MM.1S (cell line): ENCODE measurements at places on chromosomes 7 and 10.

DNA sequence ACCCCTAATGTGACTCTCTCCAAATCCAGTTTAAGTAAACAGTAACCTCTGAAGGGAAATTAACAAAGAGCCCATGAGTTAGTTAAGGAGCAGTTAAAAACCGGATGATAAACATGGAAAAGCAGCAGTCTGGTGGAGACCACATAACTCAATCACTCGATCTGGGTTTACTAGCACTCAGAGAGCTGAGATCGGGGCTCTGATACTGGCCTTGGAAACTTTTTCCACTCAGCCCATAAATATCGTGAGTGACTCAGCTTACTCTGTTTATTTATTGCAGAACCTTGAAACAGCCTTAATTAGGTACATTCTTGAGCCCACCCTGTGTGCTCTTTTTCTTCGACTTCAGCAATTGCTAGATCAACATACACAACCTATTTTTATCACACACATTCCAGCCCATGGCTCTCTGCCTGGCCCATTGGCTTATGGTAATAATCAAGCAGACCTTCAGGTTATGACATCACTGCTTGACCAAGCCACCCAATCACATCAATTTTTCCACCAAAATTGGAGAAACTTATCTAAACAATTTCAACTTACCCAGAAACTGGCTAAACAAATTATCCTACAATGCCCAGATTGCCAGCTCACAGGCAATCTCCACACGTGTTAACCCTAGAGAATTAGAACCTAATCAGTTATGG, 82.2 kb upstream of the GPR22 start:
- no peak for DNase-seq
- no peaks in the 10 kb centered on the region for H3K4me1 ChIP-seq
- no peak overlapping the region for H3K4me3 ChIP-seq
- no peak overlapping the region for H3K27ac ChIP-seq
- H3K36me3 ChIP-seq = no peaks in the 10 kb centered on the region
- no peaks in the 10 kb centered on the region for H3K27me3 ChIP-seq

DNA sequence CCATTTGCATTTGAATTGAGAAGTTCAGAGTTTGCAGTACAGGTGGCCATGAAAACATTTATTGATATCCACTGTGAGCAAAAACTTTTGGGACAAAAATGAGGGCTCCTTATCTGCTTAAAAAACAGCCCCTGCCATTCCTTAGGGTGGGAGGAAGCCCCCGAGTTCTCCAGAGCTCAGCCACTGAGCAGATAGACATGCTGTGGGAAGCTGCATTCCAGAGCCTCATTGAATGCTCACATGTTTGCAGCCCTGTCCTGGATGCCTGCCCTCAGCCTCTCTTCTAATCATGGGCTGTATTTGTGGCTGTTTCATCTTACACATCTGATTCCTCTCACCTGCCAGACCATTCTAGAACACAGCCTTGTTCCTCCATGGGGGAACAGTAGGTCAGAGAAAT, 33.3 kb downstream of the PLPP4 start:
- peaks cover 9% of the 10 kb centered on the region for H3K4me1 ChIP-seq
- no peaks in the 10 kb centered on the region for H3K36me3 ChIP-seq
- no peak for DNase-seq
- no peak overlapping the region for H3K4me3 ChIP-seq

GRCh38 chr10:33520223-33520622, 185.8 kb upstream of the NRP1 start:
- H3K27me3 ChIP-seq = no peaks in the 10 kb centered on the region
- H3K4me1 ChIP-seq = no peaks in the 10 kb centered on the region
- no peak overlapping the region for H3K27ac ChIP-seq
- H3K36me3 ChIP-seq = no peaks in the 10 kb centered on the region
- no peak for DNase-seq
- H3K4me3 ChIP-seq = no peak overlapping the region

DNA sequence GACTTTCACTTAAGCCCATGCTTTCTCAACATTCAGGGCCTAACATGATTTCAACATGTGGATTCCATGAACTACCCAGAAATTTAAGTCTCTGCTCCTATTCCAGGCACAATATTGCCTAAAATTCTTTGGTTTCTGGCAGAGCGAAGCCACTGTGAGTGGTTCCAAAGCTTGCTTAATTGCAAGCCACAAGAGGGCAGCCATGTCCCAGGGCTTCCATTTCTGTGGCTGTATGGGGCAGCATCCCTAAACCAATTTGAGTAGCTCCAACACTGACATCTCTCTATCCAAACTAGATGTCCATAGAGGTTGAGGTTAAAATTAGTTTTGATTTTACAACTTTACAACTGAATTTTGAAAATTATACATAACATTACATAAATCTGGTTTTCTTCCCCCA, 56.3 kb upstream of the MDFIC start:
- H3K27me3 ChIP-seq = no peaks in the 10 kb centered on the region
- H3K36me3 ChIP-seq = no peaks in the 10 kb centered on the region
- no peaks in the 10 kb centered on the region for H3K4me1 ChIP-seq
- no peak overlapping the region for H3K27ac ChIP-seq
- DNase-seq = peak; percentile 73
- H3K4me3 ChIP-seq = no peak overlapping the region

DNA sequence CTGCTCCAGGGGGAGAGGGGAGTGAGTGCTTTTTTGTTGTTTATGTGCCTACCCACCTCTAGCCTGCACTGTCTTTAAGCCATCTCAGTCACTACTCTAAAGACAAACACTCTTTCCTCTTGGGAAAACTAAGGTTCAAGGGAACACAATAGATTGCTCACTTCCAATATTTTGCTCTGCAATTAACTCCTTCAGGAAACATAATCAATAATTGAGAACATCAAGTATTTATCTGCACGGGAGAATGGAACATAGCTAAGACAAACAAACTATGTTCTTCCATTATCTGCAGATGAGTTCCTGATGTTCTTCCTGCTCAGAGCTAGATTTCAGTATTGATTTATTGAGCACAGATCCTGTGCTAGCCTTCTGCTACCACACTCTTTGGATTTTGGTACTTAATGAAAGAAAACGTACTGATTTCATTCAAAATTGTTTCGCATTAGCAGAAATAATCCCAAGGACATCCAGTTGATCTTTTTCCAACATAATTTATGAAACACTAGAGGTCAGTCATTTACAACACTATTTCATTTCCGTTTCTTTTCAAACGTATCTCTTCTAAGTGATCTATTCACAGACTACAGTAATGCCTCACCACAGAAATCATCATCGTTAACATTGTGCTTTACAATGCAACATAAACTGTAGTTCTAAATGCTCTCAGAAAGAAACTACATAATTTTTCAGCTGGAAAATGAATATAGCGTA, 8.3 kb downstream of the NEBL start:
- H3K27ac ChIP-seq = no peak overlapping the region
- H3K4me1 ChIP-seq = peaks cover 6% of the 10 kb centered on the region
- H3K27me3 ChIP-seq = no peaks in the 10 kb centered on the region
- DNase-seq = no peak
- no peak overlapping the region for H3K4me3 ChIP-seq

GRCh38 chr7:124577256-124577655, 188.3 kb downstream of the GPR37 start:
- no peak overlapping the region for H3K27ac ChIP-seq
- no peak overlapping the region for H3K4me3 ChIP-seq
- DNase-seq = no peak

GRCh38 chr10:131242007-131242406, 69.5 kb downstream of the TCERG1L start:
- no peak overlapping the region for H3K27ac ChIP-seq
- H3K4me3 ChIP-seq = no peak overlapping the region
- no peak for DNase-seq
- no peaks in the 10 kb centered on the region for H3K36me3 ChIP-seq
- no peaks in the 10 kb centered on the region for H3K4me1 ChIP-seq

DNA sequence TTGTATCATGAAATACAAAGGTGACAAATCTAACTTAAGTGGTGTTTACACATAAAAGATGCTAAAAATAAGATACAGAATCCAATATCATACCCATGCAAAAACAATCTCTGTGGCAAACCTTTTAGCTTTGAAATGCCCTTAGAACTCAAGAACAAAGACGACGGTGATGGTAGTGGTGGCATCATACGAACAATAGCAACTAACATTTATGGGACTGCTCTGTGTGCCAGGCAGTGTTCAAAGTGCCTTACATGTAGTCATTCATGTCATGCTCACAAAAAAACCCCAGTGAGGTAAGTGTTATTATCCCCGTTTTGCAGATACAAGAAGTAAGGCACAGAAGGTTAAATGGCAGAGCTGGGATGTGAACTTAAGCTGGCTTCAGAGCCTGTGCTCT, 563.9 kb downstream of the PARD3 start:
- DNase-seq = no peak
- H3K27ac ChIP-seq = no peak overlapping the region
- no peaks in the 10 kb centered on the region for H3K4me1 ChIP-seq
- H3K4me3 ChIP-seq = no peak overlapping the region
- H3K27me3 ChIP-seq = no peaks in the 10 kb centered on the region

DNA sequence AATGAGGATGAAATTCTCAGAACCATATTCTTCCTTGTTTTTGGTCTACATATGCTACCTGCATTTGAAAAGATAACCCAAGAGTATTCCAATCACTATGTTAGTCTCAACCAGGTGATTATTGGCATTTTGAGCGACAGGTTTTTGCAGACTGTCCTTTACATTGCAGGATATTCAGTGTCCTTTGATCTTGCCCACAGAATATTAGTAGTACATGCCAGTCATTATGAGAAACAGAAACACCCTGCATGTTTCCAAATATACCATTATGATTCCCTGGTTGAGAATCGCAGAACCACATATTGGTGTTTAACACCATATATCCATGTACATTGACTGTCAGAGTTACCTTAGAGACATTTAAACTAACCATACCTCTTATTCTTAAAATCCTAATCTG, 30.6 kb downstream of the TMEM243 start:
- H3K27me3 ChIP-seq = no peaks in the 10 kb centered on the region
- DNase-seq = no peak
- H3K4me3 ChIP-seq = no peak overlapping the region
- H3K36me3 ChIP-seq = no peaks in the 10 kb centered on the region; the same call in 1 of the 2 replicates
- H3K4me1 ChIP-seq = no peaks in the 10 kb centered on the region
- H3K27ac ChIP-seq = no peak overlapping the region

DNA sequence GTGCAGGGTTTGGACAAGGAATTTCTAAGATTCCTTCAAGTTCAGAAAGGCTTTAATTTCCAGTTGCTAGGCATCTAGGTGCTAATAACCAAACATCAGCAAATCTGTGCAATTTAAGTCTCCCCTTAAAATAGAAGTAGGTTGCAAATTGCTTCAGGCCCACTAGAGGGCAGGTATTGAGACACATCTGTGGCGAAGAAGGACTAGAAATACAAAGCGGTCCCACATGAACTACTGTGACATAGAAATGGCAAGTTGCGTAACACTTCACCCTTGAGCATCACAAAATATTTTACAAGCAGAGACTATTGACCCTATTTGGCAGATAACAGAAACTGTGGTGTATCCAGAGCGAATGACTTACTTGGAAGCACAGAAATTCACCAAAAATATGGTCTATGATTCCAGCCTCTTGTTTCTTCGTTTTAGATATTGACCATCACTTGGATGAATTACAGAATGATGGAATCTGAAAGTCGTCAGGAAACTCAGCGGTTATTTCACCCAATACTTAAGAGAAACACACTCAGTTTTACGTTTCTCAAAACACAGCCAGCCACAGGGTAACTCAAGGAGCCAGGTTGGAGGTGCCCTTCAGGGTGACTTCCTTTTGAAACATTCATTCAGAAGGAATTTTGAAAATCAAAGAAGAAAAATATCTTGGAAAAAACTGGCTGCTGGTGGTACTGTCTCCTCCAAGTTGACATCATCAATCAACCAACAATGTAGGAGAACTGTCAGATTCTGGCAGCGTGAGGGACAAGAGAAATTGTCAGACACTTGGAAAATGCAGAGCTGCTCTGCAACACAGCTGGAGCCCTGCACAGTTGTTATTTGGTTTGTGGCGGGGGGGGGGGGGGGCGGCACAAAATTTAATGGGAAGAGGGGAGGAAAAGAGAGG, 256.3 kb upstream of the MINDY3 start:
- no peaks in the 10 kb centered on the region for H3K36me3 ChIP-seq
- no peaks in the 10 kb centered on the region for H3K4me1 ChIP-seq
- no peak overlapping the region for H3K4me3 ChIP-seq
- no peaks in the 10 kb centered on the region for H3K27me3 ChIP-seq
- H3K27ac ChIP-seq = no peak overlapping the region

DNA sequence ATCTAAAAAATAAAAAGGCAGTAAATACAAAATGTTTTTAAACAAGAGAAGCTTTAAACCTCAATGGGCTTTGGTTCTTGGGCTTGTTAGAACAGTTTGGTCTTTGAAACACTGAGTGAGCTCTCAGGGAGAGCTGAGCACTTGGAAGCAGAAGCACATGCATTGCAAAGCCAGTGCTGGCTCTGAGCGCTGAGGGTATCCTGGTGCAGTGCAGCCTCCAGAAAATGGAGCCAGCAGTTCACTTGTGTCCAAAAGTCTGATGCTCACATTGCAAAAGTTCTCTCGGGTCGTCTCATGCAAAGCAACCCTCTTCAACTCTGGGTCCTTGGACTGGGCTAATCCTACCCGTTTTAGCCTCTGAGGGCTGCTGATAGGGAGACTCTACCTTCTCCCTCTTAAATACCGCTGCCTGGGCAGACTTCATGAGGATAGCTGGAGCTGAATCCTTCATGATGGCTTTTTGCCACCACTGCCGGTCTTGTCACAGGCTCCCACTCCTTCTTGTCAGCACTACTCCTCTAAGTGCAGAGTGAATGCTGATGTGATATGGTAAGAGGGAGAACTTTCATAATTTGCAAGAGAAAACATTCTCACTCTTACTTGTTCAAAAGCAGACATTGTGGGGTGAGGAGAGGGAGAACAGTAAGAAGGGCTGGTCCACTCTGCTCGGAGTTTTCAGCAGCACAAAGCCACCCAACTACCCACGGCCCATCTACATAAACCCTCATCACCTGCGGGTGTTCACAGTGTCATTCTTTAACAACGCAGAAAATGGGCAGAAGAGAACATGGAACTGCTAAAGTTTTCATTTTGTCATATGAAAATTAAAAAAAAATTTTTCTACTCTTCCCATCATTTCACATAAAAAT, 42.2 kb upstream of the BMPER start:
- H3K27ac ChIP-seq = no peak overlapping the region
- no peaks in the 10 kb centered on the region for H3K36me3 ChIP-seq
- H3K4me3 ChIP-seq = no peak overlapping the region
- no peak for DNase-seq
- no peaks in the 10 kb centered on the region for H3K27me3 ChIP-seq
- no peaks in the 10 kb centered on the region for H3K4me1 ChIP-seq

GRCh38 chr10:128257428-128257827, 131.2 kb upstream of the MKI67 start:
- no peaks in the 10 kb centered on the region for H3K4me1 ChIP-seq
- H3K27ac ChIP-seq = no peak overlapping the region
- H3K27me3 ChIP-seq = no peaks in the 10 kb centered on the region
- H3K4me3 ChIP-seq = no peak overlapping the region
- no peak for DNase-seq

GRCh38 chr10:57799625-57800024, 468.1 kb downstream of the IPMK start:
- no peaks in the 10 kb centered on the region for H3K4me1 ChIP-seq
- no peaks in the 10 kb centered on the region for H3K27me3 ChIP-seq
- no peak for DNase-seq
